ENCODE measurements at places on chromosomes 5 and 9. TPM values are rescaled to one million over a fixed set of nuclear protein-coding genes. Genes with fewer than 3 reads are reported as not detected.
A peak's percentile ranks its signal among the peaks of the same experiment; 100 is the strongest.

NR5A1 gene
- total RNA-seq = not detected

DNA sequence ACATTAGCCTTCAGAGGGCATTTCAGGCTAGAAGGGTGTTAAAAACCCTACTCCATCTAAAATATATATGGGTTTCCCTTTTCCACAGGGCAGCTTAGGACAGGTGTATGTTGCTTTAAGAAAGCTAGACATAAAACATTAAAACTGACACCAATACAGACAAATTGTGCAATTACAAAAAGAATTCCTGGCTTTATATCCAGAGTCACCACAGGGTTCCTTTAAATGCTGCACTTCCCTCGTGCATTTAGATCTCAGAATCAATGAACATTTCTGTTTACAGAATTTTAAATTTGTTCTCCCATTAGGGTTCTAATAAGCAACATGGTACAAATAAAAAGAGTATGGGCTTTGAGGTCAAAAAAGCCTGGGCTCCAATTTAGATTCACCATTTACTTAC is 170.2 kb downstream of the MAPKAP1 start:
- no peak for DNase-seq

DNA sequence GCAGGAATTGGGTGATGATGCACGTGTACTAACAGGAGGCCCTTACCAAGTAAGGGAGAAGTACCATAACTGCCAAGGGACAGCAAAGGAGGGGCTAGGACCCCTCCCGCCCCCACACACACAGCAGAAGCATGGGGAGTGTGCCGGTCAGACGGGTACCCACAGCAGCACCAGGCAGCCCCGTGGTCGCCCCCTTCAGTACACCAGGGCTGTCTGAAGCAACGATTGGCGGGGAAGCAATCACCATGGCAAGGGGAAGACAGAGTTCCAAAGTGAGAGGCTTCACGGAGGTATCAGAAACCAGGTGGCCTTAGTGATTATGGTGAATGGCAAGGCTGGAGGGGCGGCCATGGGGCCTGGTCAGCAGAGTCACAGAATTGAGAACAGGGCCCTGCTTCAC is 72.2 kb downstream of the CAMSAP1 start:
- DNase-seq = peak; percentile 40

- no peak for DNase-seq
Observed at GRCh38 chr5:34957321-34957720, 28.0 kb downstream of the DNAJC21 start.

- DNase-seq = no peak
Observed at GRCh38 chr5:139651043-139651834, 3.1 kb downstream of the CXXC5 start.

SPATA24 gene
- 7.2 TPM for total RNA-seq

GRCh38 chr5:79508354-79508753 is 5.6 kb downstream of the HOMER1 start:
- DNase-seq = no peak

GRCh38 chr5:119304439-119305211 is 51.2 kb upstream of the TNFAIP8 start:
- DNase-seq = no peak

TYRP1 gene
- total RNA-seq = not detected

GOLPH3 gene
- 72.5 TPM for total RNA-seq

PITX1 gene
- not detected for total RNA-seq

- no peak for DNase-seq
Observed at GRCh38 chr5:163532171-163533084, 27.0 kb downstream of the MAT2B start.

GRCh38 chr9:135152614-135153334 is 65.3 kb downstream of the OLFM1 start:
- DNase-seq = no peak

SPINK13 gene
- not detected for total RNA-seq

DNA sequence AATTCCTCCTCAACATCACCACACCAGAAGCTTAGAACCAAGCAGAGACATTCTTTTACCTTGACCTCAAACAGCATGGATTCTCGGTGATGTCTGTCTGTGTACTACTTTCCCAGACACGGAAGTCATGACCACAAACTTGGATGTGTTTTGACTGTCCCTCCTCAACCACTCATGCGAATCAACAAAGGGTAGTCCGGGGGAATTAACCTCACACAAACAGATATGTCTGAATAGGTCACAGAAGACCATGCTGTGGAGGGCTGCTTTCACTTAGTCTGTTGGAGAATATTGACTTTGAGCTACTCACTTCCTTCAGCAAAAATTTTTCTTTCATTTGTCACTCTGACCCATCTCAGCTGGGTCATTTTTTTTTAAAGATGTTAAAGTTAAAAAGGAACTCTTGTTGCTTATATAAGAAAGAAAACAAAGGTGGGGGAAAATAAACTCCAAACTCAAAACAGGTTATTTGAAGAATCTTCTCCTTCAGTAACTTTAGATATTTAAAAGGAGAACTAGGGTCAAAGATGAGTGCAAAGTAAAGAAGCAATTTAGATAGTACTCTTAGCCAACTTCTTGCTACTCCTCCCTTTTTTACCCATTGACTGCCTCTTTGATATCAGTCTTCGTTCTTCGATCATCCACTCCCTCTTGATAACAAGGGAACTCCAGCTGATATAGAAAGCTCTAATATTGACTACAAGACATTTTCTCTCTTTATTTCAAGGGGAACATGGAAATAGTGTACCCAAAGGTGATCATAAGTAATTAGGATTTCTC is 343.4 kb upstream of the CDH6 start:
- DNase-seq = no peak

PDLIM7 gene
- total RNA-seq = 39.1 TPM

- DNase-seq = no peak
Observed at GRCh38 chr5:22108545-22108944, 744.6 kb downstream of the CDH12 start.

TTF1 gene
- 29.2 TPM for total RNA-seq

WDR31 gene
- 0.83 TPM for total RNA-seq

DNA sequence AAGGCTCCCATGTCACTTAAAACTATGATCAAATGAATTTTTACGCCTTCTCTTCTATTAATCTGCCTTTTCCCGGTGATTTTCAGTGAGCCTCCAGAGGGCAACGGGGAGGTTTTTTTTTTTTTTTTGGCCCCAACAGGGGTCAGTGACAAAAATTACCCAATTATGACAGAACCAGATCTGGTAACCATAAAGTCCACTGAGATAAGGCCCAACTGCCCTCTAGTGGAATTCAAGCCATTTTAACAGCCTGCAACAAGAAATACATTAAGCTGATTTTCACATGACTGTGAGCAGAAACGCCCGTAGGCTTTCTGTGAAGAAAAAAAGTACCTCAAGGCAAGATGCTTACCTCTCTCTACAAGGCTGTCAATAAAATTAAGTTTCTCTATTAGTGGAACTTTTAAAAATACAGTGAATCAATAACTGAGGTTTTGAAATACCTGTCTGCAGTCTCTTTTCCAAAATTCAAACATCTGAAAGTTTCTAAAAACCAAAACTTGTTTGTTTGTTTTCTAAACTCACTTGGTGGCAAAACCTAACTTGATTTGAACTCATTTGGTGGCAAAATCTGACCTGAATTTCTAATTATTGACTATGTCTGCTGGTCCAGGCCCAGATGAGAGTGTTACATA is 49.7 kb upstream of the FST start:
- DNase-seq = no peak

TMC1 gene
- total RNA-seq = not detected

DNA sequence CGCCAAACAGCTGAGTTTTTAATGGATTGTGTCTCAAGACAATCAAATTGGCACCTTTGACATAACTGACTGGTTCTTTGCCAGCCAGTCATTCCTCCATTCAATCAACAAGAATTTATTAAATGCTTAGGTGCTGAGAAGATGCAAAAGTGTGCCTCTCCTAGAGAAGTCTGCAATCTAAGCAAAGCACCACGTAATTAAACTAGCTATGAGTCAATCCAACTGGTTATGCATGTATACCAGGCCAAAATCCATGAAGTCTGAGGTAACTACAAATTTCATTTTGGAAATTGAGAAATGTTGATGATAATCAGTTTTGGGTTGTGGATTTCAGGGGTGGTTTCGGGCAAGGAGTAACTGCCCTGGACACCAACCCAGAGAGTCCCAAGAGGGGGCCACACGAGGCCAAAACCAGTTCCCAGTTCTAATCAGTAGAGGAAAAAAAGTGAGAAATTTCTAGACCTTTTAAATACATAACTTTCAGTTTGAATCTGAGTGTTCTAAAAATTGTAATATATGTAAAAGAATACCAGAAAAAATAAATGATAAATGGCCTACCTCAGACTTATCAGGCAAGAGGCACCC is 92.6 kb downstream of the EFNA5 start:
- no peak for DNase-seq

TARS1 gene
- 204 TPM for total RNA-seq

DNA sequence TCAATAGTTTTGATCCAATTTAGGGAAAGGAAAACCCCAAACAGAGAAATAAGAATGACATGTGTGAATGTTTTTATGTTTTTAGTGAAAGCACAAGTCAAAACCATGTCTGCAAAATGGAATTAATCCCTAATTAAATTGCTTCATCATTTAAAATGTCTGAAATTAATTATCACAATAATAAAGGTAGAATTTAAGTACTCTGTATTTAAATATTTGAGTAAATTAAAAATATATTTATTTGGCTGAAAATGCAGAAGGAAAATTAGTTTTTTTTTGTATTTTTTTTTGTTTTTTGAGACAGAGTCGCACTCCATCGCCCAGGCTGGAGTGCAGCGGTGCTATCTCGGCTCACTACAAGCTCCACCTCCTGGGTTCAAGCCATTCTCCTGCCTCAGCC is 330.5 kb upstream of the EFNA5 start:
- no peak for DNase-seq

DNA sequence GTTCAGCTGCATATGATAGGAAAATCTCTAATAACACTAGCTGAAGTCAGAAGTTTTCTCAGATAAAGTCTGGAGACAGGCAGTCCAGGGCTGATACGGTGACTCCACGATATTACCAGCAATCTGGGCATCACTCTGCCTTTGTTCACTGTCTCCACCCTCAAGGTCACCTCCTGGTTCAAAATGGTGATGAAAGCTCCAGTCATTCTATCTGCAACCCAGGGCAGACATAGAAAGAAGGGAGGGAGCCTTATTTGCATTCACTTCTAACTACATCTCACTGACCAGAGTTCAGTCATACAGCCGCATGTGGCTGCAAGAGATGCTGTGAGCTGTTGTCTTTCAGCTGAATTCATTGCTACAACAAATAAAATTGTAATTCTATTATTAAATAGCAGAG is 22.4 kb upstream of the GPR151 start:
- no peak for DNase-seq

FGF10 gene
- total RNA-seq = not detected

DNA sequence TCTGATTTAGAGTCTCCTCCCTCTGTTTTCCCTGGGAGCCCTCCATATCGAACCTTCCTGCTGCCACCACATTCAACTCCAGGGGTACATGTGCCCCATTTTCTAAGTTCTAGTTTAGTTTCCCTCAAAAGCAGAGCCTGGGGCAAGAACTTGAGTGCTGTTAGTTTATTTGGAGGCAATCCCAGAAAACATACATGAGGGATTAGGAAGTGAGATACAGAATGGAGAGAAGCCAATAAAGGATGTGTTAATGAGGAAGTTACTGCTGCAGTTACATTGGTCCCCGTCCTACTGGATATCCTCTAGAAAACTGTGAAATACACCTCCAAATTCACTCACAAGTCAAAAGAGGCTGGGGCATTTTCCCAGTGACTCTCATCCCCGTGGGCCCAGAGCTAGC is 159.4 kb upstream of the SMARCA2 start:
- DNase-seq = no peak

DNAJC25 gene
- 7.2 TPM for total RNA-seq

SLC25A25 gene
- 23.2 TPM for total RNA-seq

DNA sequence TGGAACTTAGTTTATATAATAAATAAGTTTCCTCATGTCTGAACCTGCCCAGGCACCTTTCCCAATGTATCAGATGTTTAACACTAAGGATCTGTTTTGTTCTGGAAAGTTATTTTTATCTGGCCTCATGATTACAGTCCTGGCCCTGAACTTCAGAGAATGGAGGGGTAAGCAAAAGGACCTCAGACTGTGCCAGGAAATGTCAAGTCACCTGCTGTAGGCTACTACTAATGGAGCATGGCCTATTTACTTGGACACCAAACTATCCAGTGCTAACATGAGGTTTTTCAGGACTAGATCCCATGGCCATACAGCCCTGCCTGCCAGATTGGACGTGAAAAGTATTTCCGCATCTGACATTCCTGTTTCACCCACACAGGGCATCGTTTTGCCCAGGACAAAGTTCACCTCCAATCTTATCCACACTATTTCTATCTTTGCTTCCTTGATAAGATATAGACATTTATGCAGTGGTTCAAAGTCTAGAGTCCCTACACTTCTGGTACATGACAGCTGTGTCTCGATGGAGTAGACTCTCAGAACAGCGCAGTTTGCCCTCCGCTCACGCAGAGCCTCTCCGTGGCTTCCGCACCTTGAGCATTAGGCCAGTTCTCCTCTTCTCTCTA is at the start of gene BTNL8:
Gene BTNL8 (plus strand): TSS at position 539 of the 626 bp plus-strand sequence. CDS start 152 bp downstream, outside the sequence.
- no peak for DNase-seq

FOXD4 gene
- 0.21 TPM for total RNA-seq

WDR55 gene
- 52.7 TPM for total RNA-seq

DNA sequence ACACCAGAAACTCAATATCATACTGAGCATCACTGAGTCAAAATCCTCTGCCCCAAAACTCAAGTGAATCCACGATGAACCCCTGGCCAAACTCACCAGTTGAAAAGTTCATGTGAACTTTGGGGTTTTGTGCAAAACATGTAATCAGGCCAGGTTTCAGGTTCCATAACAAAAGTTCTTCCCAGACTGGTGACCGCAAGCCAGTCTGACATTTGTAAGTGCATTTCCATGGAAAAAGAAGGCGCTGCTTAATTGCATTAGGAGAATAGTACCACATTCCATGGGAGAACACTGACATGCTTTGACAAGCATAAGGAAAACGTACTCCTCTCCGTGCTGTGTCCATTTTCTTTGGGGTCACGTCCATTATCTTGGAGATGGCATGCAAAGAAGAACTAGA is 567.0 kb downstream of the BNC2 start:
- DNase-seq = no peak

DNA sequence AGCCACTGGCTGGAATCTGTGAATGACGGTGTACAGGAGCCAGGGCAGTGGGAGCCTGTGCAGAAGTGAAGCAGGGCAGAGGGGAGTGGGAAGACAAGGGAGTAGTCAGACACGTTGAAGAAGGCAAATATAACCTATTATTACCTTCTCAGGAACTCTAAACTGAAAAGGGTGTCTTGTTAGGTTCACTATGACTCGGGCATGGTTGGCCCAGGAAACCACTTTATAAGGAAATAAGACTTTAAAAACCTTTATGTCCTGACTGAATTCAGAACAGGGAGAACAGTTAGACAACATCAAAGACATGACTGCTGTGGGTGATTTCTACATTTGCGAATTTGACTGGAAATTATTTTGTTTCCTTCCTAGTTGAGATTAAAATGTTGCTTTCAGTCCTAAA is 107.5 kb downstream of the ACER2 start:
- no peak for DNase-seq

Data from natural killer cell treated with Interleukin-12 subunit alpha and Interleukin-12 subunit beta and Interleukin-15 and Interleukin-18, amount 100 ng/mL, for 72 hours (primary cell).